ENCODE measurements at places on chromosomes 4 and X. TPM values are rescaled to one million over a fixed set of nuclear protein-coding genes. Genes with fewer than 3 reads are reported as not detected.

Gene SGMS2
- 11.2 TPM for total RNA-seq

Gene MAGEB2
- not detected for total RNA-seq

Gene GPRIN3
- 19.8 TPM for total RNA-seq

Gene ADH1C
- total RNA-seq: 427 TPM

Gene PABPC5
- total RNA-seq: 0.87 TPM

Gene LDB2
- 11.0 TPM for total RNA-seq

Gene MAPK10
- total RNA-seq: 32.1 TPM

Gene MAGEE2
- total RNA-seq: not detected

Gene MOSPD2
- total RNA-seq: 34.1 TPM

Gene SMIM43
- total RNA-seq: not detected

Gene AFAP1
- 7.6 TPM for total RNA-seq

Gene CPE
- 143 TPM for total RNA-seq

Gene UCHL1
- total RNA-seq: 29.2 TPM

- H3K27ac ChIP-seq: no peak overlapping the region
- no peaks in the 10 kb centered on the region for H3K4me1 ChIP-seq
- H3K4me3 ChIP-seq: no peak overlapping the region
- peak; percentile 29 for DNase-seq
These were observed 345.1 kb upstream of the TACR3 start for GRCh38 chr4:104064646-104065577.

GRCh38 chr4:10891866-10892265 lies 207.3 kb upstream of the CLNK start:
- H3K4me3 ChIP-seq: no peak overlapping the region
- H3K36me3 ChIP-seq: no peaks in the 10 kb centered on the region
- DNase-seq: peak; percentile 3
- no peaks in the 10 kb centered on the region for H3K4me1 ChIP-seq
- H3K27me3 ChIP-seq: no peaks in the 10 kb centered on the region

DNA sequence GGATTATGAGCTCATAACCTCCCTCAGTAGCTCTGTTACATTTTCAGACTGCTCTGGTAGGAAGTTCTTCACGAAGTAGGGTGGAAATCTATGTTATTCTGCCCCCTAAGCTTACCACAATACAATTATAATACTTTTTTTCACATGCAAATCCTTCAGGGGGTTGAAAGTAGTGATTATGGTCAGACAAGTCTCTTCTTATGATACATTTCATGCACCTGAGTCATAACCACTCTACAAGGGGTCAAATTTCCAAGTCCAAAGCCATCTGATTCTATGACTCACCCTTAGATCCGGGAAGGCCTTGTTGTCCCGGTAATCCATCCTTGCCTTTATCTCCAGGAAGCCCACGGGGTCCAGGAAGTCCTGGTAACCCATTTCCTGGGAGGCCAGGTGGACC lies 95.2 kb downstream of the ATG4A start:
- H3K4me3 ChIP-seq: no peak overlapping the region
- no peak overlapping the region for H3K27ac ChIP-seq
- no peak for DNase-seq

DNA sequence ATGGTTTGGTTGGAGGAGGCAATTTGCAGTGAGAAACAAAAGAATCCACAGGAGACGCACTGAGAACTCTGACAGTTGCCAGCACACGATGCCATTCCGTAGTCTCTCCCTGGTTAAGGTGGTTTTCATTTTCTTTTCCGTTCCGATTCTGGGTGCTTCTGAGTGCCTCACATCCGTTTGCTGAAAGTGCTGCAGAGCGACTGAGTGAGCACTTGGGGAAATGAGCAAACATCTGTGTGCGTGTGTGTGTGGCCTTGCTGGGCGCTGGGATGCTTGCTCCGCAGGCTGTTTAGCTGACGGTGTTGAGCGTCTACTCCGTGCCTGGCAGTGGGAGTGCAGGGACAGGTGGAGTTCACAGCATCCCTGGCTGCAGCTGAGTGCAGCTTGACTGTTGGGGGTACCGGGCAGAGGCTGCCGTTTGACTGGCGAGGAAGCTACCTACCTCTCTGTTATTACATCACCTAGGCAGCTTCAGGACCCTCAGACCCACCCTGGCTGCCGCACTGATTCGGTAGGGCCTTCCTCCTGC lies 49.3 kb downstream of the SORCS2 start:
- H3K27ac ChIP-seq: no peak overlapping the region
- no peak overlapping the region for H3K4me3 ChIP-seq

DNA sequence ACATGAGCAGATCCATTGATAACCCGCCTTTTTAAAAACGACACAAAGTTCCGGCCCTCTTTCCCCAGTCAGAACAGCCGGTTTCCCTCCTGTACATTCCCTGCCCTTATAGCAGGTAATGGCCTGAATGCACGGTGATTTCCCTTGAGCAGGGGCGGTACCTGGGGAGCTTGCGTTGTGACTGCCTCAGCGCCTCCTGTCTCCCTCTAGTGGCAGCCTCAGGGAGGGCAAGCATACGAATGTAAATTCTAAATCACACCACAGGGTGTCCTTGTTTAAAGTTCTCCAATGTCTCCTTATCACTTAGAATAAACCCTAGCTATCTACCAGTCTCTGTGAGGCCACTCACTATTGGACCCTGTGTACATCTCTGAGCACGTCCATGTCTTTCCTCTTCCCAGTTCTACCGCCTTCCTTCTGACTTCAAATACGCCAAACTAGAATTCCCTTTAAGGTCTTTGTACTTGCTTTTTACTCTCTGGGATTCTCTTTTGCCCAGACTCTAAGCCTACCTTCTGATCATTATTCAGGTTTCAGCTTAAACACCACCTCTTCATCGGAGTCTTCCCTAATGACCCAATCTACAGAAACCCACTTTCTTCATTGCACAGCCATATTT lies 18.4 kb upstream of the LDB2 start:
- H3K36me3 ChIP-seq: no peaks in the 10 kb centered on the region
- no peaks in the 10 kb centered on the region for H3K27me3 ChIP-seq
- no peaks in the 10 kb centered on the region for H3K4me1 ChIP-seq
- no peak overlapping the region for H3K4me3 ChIP-seq
- DNase-seq: peak; percentile 77

DNA sequence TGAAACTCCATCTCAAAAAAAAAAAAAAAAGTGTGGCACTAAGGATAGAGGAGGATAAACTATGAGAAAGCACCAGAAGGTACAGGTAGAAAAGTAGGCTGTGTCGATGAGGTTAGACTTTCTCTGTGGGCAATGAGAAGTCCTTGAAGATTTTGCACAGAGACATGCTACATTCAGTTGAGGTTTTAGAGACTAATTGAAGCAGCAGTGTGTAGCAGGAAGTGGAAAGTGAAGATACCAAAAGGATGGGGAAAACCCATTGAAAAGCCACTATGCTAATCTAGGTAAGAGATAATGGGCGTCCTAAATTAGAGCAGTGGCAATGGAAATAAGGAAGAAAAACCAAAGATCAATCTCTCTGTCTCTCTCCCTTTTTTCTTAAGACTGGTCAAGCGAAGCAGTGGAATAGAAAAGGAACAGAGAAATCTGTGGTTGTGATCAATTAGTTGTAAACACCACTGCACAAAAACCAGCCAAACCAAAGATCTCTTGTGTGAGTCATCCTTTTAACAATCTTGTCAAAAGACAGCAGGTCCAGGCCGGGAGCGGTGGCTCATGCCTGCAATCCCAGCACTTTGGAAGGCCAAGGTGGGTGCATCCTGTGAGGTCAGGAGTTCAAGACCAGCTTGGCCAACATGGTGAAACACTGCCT lies 3.5 kb downstream of the SPINK2 start:
- no peaks in the 10 kb centered on the region for H3K36me3 ChIP-seq
- H3K27ac ChIP-seq: no peak overlapping the region
- H3K4me3 ChIP-seq: no peak overlapping the region
- H3K27me3 ChIP-seq: peaks cover 23% of the 10 kb centered on the region
- H3K4me1 ChIP-seq: peaks cover 10% of the 10 kb centered on the region

- no peaks in the 10 kb centered on the region for H3K4me1 ChIP-seq
- no peak overlapping the region for H3K27ac ChIP-seq
- H3K27me3 ChIP-seq: no peaks in the 10 kb centered on the region
- no peak overlapping the region for H3K4me3 ChIP-seq
- H3K36me3 ChIP-seq: no peaks in the 10 kb centered on the region
These were observed 248.7 kb downstream of the FMR1NB start for GRCh38 chrX:148229801-148230303.

DNA sequence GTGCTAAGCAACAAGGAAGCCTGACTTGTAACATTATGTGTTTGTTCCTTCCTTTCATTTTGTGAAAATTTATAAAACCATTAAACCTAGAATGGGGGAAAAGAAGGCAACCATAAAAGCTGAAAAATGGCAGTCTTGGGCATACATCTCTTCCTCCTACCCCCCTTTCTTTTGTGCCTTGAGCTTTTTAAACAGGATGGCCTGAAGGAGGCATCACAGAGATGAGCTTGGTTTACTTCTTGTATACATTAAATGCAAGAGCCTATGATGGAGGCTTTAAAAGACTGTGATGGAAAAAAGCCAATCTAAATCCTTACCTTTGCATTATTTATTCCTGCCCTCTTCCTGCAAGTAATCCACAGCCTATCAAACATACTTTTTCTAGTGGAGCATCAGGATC lies 36.2 kb upstream of the ADH7 start:
- H3K27me3 ChIP-seq: no peaks in the 10 kb centered on the region
- H3K36me3 ChIP-seq: no peaks in the 10 kb centered on the region
- no peak overlapping the region for H3K4me3 ChIP-seq
- DNase-seq: no peak
- no peaks in the 10 kb centered on the region for H3K4me1 ChIP-seq

GRCh38 chr4:88779431-88779830 lies 81.8 kb upstream of the NAP1L5 start:
- peaks cover 85% of the 10 kb centered on the region for H3K36me3 ChIP-seq
- no peak overlapping the region for H3K4me3 ChIP-seq

- no peak overlapping the region for H3K4me3 ChIP-seq
- no peak overlapping the region for H3K27ac ChIP-seq
- H3K27me3 ChIP-seq: no peaks in the 10 kb centered on the region
These were observed 49.8 kb downstream of the OSTC start for GRCh38 chr4:108700081-108700757.

GRCh38 chr4:130393642-130394041 lies 1297.7 kb downstream of the C4orf33 start:
- no peak overlapping the region for H3K27ac ChIP-seq
- no peaks in the 10 kb centered on the region for H3K36me3 ChIP-seq
- DNase-seq: no peak
- H3K4me1 ChIP-seq: no peaks in the 10 kb centered on the region

DNA sequence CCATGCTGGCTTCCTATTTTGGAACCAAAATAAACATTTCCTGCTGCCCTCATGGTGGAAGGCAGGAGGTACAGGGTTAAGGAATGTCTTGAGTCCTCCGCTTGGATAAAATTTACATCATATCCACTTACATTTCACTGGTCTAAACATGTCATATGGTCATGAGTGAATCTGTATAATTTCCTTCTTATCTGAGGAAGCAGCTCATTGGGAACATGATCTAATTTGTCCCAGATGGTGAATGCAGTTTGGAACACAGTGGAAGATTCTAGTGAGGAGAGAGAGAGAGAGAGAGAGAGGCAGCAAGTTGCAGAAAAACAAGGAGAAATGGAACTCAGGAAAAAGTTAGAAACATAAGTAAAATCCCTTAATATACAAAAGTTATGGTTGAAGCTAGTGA lies 46.8 kb downstream of the MXRA5 start:
- H3K36me3 ChIP-seq: no peaks in the 10 kb centered on the region
- no peak overlapping the region for H3K27ac ChIP-seq
- H3K4me1 ChIP-seq: no peaks in the 10 kb centered on the region
- DNase-seq: no peak

GRCh38 chr4:6332042-6332668 lies 62.5 kb downstream of the WFS1 start:
- H3K4me1 ChIP-seq: peaks cover under 1% of the 10 kb centered on the region
- H3K27me3 ChIP-seq: peaks cover 12% of the 10 kb centered on the region
- no peaks in the 10 kb centered on the region for H3K36me3 ChIP-seq
- no peak overlapping the region for H3K4me3 ChIP-seq
- H3K27ac ChIP-seq: no peak overlapping the region

- H3K4me3 ChIP-seq: no peak overlapping the region
- peaks cover 49% of the 10 kb centered on the region for H3K36me3 ChIP-seq
- no peak for DNase-seq
- H3K27me3 ChIP-seq: no peaks in the 10 kb centered on the region
- no peaks in the 10 kb centered on the region for H3K4me1 ChIP-seq
- no peak overlapping the region for H3K27ac ChIP-seq
These were observed 82.5 kb downstream of the TBC1D9 start for GRCh38 chr4:140673729-140674128.

- no peaks in the 10 kb centered on the region for H3K36me3 ChIP-seq
- peaks cover under 1% of the 10 kb centered on the region for H3K4me1 ChIP-seq
- H3K27ac ChIP-seq: no peak overlapping the region
- H3K27me3 ChIP-seq: no peaks in the 10 kb centered on the region
- DNase-seq: no peak
- H3K4me3 ChIP-seq: no peak overlapping the region
These were observed 162.7 kb upstream of the TTC29 start for GRCh38 chr4:147108409-147108808.

- no peak for DNase-seq
- no peaks in the 10 kb centered on the region for H3K27me3 ChIP-seq
- peaks cover 4% of the 10 kb centered on the region for H3K4me1 ChIP-seq
- peak overlapping the region; percentile 54 for H3K27ac ChIP-seq
- peaks cover 96% of the 10 kb centered on the region for H3K36me3 ChIP-seq
- H3K4me3 ChIP-seq: no peak overlapping the region
These were observed 53.8 kb downstream of the TNIP2 start for GRCh38 chr4:2702361-2702760.

- peak overlapping the region; percentile 29 for H3K27ac ChIP-seq
- no peaks in the 10 kb centered on the region for H3K27me3 ChIP-seq
- no peak overlapping the region for H3K4me3 ChIP-seq
- DNase-seq: no peak
- no peaks in the 10 kb centered on the region for H3K4me1 ChIP-seq
These were observed 24.7 kb upstream of the SOD3 start for GRCh38 chr4:24770667-24771066.

GRCh38 chrX:71171110-71171801 lies 26.6 kb downstream of the NLGN3 start:
- H3K4me3 ChIP-seq: no peak overlapping the region
- H3K4me1 ChIP-seq: no peaks in the 10 kb centered on the region
- no peak overlapping the region for H3K27ac ChIP-seq
- H3K36me3 ChIP-seq: no peaks in the 10 kb centered on the region

DNA sequence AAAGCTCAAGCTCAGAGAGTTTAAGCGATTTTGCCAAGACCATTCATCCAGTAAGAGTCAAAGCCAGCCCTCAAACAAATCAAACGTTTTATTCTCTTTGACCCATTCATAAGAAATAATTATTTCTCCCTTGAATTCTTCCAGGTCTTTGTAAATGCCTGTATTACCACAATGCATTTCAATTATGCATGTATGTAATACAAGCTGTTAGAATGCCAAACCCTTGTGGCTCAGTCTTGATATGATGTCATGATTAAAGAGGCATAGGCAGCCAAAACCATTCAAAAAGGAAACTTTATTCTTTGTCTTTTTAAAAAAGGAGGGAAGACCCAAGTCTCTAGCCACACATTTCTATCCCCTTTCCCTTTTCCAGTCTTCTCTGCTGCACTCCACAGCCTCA lies 56.5 kb upstream of the PGM2 start:
- no peaks in the 10 kb centered on the region for H3K27me3 ChIP-seq
- no peak overlapping the region for H3K27ac ChIP-seq
- H3K4me3 ChIP-seq: no peak overlapping the region
- H3K4me1 ChIP-seq: peaks cover 18% of the 10 kb centered on the region
- DNase-seq: no peak
- no peaks in the 10 kb centered on the region for H3K36me3 ChIP-seq

- no peaks in the 10 kb centered on the region for H3K36me3 ChIP-seq
- H3K27me3 ChIP-seq: no peaks in the 10 kb centered on the region
- H3K4me3 ChIP-seq: no peak overlapping the region
These were observed 13.0 kb downstream of the RGN start for GRCh38 chrX:47091149-47091775.

All from stomach (tissue), 19 donors.